GM12865 (cell line): ENCODE measurements at places on chromosomes 4 and X.

DNA sequence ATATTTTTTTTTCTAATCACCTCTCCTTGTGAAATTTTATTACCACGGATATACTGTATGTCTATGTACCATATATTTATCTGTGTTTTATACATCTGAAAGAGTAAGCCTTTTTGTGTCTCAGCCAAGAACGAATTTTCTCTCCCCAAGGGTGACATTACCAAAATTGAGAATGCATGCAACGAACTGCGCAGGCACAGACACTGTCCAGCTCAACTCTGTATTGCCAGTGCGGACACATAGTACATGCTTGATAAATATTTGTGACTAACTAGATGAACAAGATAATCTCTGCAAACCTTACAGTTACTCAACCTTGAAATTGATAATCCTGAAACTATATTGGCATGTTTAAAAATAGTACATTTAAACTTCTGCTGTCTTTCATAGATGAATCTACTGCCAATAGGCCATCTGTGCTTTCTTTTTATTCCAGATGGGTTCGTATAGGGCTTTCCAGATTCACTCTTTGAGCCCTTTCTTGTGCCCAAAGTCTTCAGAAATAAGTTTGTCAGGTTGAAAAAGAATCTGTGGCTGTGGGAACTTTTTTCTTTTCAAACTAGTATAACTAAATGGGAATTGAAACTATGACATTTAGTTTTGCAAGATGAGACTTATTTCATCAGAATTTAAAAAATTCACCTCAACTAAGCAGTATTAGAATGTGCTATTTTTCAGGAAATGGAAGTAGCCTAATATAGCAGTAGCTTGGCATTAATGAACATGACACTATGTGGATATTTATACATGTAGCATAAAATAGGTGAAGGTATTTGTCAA is 38.9 kb downstream of the DTHD1 start:
- peak; percentile 58 for DNase-seq

DNA sequence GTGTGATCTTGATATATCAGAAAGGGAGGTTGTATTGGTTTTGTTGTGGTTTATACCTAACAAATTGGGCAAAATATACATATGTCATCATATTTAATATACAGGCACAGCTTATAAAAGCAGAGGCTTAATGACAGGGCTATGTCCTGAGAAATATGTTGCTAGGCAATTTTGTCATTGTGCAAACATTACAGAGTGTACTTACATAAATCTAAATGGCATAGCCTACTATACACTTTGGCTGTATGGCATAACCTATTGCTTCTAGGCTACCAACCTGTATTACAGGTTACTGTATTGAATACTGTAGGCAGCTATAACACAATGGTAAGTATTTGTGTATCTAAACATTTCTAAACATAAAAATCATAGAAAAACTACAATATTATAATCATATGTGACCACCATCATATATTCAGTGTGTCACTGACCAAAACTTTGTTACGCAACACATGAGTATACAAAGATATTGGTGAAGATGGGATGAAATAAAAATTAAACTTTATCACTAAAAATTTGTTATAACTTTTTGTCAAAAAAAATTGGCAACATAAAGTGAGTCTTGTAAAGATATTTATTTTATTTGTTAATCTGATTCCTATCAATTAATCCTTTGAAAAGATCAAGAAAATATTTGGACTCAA is 414.0 kb upstream of the HS3ST1 start:
- DNase-seq = no peak

GRCh38 chrX:104343428-104344129 is 88.8 kb upstream of the ESX1 start:
- DNase-seq = peak; percentile 42

- DNase-seq = no peak
These were observed 134.2 kb downstream of the FANCB start for GRCh38 chrX:14738643-14739042.

- DNase-seq = no peak
These were observed 13.9 kb downstream of the RHOH start for GRCh38 chr4:40210776-40211175.

- DNase-seq = no peak
These were observed 45.2 kb downstream of the ADH5 start for GRCh38 chr4:99043346-99043745.

DNA sequence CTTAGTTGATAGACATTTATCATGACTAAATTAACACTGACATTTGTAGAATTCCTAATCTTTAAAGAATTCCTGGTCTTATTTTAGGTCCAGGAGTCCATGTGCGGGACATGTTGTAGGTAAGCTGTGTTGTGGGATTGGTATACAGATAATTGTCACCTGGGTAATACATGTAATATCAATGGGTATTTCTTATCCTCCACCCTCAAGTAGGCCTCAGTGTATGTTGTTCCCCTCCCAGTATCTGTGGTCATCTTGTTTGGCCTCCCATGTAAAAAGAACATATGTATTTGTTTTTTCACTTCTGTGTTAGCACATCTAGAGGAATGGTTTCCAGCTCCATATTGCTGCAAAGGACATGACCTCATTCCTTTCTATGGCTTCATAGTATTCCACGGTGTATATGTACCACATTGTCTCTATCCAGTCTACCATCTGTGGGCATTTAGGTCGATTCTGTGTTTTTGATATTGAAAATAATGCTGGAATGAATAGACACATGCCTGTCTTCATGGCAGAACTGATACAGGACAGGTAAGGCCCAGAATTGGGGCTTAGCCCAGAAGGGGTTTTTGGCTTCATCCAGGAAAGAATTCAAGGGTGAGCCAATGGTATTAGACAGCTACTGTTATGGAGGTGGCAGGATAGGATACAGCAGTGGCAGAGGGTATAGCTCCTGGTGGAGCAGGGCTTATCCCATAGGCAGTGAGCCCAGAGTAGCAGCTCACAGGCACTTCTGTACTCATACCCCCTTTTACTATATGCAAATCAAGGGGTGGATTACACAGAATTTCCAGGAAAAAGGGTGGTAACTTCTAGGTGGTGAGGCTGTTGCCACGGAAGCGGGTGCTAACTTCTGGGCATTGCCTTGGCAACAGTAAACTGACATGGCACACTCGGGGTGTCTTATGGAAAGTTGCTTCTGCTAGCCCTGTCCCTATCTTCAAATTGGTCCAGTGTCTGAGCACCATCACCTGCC is 66.1 kb upstream of the WDR1 start:
- no peak for DNase-seq

- peak; percentile 26 for DNase-seq
These were observed 126.9 kb upstream of the GPRIN3 start for GRCh38 chr4:89434364-89434988.

DNA sequence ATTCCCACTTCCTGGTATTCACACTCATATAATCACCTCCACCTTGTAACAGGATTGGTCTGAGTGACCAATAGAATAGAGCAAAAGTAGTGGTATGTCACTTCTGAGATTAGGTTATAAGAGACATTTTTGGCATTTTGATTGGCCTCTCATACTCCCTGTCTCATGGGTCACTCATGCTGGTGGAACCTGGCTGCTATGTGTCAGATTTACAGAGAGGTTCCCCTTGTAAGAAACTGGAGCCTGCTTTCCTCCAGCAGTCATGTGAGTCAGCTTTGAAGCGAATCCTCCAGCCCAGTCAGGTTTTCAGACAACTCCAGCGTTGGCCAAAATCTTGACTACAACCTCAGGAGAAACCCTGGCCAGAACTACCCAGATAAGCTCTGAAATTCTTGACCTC is 2.6 kb upstream of the OTUD4 start:
- DNase-seq = no peak

- no peak for DNase-seq
These were observed 171.4 kb downstream of the MSL3 start for GRCh38 chrX:11929476-11929875.

DNA sequence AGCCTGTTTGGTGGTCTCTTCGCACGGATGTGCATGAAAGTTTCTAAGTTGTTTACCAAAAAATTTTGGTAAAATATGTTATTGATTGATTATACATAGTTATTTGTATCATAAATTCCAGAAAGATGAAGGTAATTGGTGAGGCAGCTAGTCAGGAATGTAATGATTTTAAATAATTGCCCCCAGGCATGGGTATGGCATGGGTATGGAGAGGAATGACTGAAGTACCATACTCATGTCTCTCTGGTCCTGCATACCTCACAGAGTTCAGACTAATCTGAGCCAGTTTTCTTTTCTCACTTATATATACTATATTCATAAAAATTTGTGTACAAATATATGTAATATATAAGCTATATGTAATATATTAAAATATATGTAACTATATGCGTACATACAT is 329.0 kb upstream of the TECRL start:
- DNase-seq = no peak

GRCh38 chrX:8433109-8434062 is 31.2 kb upstream of the VCX3B start:
- DNase-seq = no peak

DNA sequence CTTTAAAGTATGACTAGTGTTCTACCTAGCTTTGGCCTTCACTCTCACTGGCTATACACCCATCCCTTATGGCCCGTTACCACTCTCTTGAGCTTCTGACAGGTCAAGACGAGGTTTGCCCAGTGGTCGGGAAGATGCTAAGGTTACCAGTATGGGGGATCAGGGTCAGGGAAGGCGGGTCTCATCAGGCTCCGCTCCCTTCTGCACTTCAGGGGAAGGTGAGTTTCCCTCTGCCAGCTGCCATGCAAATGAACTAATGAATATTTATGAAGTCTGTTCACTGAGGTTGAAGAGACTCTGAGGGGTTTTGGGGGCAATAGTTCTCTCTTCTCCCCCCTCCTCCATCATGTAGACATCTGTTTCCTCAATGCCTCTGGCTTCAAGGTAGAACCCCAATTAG is 6.6 kb downstream of the EFNB1 start:
- DNase-seq = no peak

DNA sequence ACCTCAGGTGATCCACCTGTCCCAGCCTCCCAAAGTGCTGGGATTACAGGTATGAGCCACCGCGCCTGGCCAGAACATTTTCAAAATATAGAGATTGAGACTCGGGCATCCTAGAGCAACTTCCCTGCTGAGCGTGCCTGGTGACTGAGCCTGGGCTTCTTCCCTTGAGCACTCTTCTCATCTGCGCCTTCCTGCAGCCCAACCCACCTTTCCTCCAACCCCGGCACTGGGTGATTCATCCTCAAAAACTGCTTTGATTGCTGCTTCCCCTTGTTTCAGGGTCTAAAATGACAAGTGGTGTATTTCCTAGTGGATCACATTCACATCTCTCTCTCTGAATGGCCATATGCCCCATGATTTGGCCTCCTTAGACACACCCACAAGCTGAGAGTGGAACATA is 37.8 kb downstream of the PHKA2 start:
- DNase-seq = no peak

- DNase-seq = no peak
These were observed 1516.4 kb upstream of the PABPC4L start for GRCh38 chr4:135718019-135718418.

- DNase-seq = no peak
These were observed 27.8 kb downstream of the TAF1 start for GRCh38 chrX:71393919-71394318.

- DNase-seq = no peak
These were observed 13.3 kb upstream of the FAM47E start for GRCh38 chr4:76238236-76238635.

- DNase-seq = peak; percentile 52
These were observed 32.3 kb downstream of the BBS12 start for GRCh38 chr4:122764821-122765215.

DNA sequence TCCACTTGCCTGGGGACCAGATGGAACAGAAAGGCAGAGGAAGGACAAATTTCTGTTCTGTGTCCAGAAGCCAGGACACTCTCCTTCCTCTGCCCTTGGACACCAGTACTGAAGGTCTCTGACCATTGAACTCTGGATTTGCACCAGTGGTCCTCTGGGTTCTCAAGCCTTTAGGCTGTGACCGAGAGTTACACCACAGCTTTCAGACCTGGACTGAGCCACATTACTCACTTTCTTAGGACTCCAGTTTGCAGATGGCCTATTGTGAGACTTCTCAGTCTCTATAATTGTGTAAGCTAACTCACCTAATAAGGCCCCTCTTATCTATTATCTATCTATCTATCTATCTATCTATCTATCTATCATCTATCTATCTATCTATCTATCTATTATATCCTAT is 295.3 kb upstream of the GALNTL6 start:
- peak; percentile 25 for DNase-seq

- no peak for DNase-seq
These were observed 56.6 kb upstream of the MXD4 start for GRCh38 chr4:2318476-2318875.

DNA sequence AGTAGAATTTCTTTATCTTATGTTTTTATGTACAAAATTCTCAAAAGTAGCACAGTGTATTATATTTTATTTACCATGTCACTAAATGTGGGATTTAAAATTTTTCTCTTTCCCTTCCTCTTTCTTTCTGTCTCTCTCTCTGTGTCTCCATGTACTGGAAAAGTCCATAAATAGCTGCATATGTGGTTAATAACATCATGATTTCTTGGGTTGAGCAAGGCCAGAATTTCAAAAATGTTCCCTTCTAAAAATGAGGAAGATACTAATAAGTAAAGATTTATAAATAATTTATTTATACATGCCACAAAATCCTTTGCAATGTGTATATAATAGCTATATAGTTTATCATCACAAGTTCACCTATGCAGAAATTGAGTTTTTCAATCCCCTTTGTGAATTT is 29.1 kb upstream of the DKK2 start:
- no peak for DNase-seq

GRCh38 chr4:156654410-156654809 is 317.2 kb downstream of the PDGFC start:
- DNase-seq = no peak

GRCh38 chr4:3780347-3781171 is 14.4 kb downstream of the ADRA2C start:
- DNase-seq = no peak

DNA sequence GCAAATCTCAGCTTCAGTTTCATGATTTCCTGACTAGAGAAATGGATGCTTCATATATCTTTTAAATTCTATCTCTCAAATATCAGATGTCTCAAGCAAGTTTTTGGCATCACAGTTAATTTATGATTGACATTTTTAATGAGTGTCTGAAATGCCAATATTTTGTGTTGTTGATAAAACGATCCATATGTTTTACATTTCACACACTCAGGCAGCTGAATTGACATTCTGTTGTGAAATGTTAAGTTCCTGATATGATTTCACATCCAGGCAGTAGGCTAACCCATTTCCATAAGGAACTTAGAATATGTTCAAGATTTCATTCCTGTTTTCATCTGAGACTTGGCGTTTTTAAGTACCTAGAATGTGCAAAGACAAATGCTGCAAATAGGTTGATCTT is 650.6 kb downstream of the PCDH18 start:
- no peak for DNase-seq

DNA sequence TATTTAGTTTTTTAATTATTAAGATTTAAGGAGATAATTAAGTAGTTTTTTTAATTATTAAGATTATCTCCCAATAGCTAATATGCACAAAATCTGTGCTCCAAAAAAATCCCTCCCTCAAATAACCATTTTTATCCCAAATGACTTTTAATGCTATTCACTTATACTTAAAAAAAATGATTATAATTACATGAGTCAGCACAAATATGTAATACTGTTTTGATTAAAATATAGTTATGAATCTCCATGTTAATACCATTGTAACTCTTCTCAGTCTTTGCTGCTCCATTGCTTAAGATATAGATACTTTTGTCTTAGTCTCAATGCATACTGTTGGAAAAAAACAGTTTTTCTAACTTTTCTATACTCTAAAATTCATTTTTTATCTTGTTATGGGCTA is 1121.1 kb upstream of the ADGRL3 start:
- DNase-seq = no peak

- DNase-seq = no peak
These were observed 48.3 kb upstream of the TMEM150C start for GRCh38 chr4:82610041-82610440.
